Daoy (cell line): ENCODE measurements at places on chromosomes 5 and 9. TPM values are rescaled to one million over a fixed set of nuclear protein-coding genes. Genes with fewer than 3 reads are reported as not detected.
A peak's percentile ranks its signal among the peaks of the same experiment; 100 is the strongest.

GRCh38 chr5:171614971-171615653 lies 170.5 kb upstream of the SMIM23 start:
- peak; percentile 57 for DNase-seq

DNA sequence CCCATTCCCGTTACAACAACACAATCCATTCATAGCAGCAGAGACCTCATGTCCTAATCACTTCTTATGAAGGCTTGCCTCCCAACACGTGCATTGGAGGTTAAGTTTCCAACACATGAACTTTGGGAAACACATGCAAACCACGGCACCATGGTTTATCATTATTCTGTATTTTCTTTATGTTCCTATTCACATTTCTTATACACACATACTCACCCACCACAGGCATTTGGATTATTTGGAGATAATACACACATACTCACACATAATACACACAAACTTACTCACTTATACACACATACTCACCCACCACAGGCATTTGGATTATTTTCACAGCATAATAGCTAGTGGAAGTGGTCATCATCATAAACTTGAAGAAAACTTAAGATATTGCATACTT lies 75.6 kb downstream of the C7 start:
- peak; percentile 6 for DNase-seq

GRCh38 chr9:89422151-89422975 lies 75.5 kb downstream of the SEMA4D start:
- peak; percentile 75 for DNase-seq

Gene GMCL2
- not detected in 2 replicates for total RNA-seq

DNA sequence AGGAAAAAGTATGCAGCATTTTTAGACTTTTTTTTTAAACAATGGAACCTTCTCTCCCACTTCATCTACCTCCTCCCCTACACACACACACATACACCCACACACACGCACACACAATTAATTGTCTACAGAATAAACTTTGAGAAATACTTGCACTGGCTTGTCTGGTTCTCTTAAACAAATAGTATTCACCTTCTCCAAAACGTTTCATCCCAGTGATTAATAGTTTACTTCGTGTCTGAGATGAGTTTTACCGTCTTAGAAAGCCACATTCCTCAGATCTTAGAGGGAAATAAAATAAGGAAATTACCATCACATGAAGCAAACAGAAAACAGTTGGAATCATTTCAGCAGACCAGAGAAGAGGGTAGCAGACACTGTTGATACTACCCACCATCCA lies 570.6 kb upstream of the CLINT1 start:
- DNase-seq = no peak

DNA sequence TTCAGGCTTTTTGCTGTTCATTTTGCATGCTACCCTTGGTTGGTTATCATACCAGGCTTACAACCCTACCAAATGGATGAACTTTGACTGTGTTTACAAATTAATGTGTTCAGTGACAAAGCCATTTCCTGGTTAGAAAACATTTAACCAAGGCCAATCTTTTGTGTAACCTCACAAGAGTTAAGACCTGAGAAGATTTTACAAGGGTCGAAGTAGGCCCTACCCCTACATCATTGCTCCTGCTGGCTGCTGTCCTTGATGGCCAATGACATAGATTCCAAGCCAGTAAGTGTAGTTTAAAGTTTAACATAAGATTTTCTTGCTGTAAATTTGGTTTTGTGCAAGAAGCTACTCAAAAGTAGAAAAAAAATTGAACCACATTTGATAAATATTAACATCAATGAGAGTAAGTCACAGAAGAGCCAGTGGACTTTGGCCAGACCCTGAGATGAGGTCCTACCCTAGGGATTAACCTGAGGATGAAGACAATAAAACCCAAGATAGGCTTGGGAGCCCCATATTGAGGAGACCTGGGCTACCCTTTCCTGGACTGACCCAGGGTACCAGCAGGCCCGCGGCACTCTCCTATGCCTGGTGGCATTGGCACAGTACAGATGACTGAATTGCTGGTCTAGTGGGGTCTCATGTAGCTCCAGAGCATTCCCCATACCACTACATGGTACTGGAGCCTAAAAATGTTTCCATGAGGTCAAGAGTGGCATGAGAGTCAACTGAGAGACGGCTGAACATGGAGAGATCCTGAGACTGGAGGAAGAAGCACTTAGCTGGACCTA lies 8.3 kb downstream of the C1QTNF3 start:
- no peak for DNase-seq

DNA sequence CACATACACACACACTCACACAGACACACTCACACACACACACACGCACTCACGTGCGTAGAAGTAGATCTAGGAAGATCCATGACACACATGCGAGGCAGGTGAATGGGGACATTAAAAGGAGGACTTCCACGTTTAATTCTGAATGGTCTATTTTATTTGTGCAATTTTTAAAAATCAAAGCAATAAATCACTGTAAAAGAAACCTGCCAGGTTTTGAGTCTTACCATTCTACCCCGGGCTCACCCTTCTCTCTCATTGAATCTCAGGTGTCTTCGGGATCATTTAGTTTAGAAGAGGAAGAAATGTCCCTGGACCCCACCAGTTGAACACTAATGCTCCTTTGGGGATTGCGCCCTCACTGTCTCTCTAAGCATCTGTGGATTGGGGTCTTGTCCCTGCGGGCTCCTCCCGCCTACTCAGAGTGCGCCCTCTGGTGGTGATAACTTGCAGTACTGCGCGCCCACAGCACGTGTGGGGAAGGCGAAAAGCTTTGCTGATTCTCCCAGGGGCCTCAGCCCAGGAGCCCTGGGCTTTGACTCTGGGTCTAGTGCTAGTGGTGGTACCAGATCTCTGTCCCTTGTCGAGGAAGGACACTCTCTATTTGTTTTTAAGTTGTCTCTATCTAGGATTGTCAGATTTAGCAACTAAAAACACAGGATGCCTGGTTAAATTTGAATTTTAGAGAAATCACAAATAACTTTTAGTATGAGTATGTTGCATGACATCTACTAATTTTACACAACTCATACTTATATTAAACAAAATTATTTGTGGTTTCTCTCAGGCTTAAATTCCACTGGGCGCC lies 34.8 kb downstream of the BOD1 start:
- peak; percentile 75 for DNase-seq

- DNase-seq = no peak
Observed at GRCh38 chr9:13069498-13069897, 210.0 kb downstream of the MPDZ start.

DNA sequence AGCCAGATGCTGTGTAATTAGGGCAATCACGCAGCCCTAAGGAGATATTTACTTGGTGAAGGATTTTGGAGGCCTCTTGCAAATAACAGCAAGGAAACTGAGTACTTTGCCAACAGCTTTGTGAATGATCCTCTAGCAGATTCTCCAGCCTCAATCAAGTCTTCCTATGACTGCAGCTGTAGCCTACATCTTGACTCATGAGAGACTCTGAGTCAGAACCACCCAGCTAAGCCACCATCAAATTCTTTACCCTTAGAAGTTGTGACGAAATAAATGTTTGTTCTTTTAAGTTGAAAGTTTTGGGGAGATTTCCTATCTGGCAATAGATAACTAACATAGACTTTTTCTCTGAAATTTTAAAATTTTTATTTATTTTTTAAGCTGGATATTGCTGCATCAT lies 237.6 kb upstream of the CCNH start:
- DNase-seq = no peak

Gene ZNF879
- total RNA-seq = 0.92 and 2.0 TPM in 2 replicates

DNA sequence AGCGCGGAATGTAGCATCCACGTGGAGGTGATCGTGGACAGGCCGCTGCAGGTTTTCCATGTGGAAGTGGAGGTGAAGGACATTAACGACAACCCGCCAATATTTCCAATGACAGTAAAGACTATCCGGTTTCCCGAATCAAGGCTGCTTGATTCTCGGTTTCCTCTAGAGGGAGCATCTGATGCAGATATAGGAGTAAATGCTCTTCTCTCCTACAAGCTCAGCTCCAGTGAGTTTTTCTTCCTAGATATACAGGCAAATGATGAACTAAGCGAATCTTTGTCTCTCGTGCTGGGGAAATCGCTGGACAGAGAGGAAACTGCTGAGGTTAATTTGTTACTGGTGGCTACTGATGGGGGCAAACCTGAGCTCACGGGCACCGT lies 598 bp downstream of the PCDHA2 start:
- peak; percentile 35 for DNase-seq

DNA sequence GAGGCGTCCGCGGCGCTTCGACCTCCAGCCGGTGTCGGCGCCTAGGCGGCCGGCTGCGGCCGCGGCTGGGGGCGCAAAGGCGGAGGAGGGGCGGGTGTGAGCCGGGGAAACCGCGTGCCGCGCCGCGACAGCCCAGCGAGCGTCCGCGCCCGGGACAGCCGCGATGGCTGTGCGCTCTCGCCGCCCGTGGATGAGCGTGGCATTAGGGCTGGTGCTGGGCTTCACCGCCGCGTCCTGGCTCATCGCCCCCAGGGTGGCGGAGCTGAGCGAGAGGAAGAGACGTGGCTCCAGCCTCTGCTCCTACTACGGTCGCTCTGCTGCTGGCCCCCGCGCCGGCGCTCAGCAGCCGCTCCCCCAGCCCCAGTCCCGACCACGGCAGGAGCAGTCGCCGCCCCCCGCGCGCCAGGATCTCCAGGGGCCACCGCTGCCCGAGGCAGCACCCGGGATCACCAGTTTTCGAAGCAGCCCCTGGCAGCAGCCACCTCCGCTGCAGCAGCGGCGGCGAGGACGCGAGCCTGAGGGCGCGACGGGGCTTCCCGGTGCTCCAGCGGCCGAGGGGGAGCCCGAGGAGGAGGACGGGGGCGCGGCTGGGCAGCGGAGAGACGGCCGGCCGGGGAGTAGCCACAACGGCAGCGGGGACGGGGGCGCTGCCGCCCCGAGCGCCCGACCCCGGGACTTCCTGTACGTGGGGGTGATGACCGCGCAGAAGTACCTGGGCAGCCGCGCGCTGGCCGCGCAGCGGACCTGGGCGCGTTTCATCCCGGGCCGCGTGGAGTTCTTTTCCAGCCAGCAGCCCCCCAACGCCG lies 605 bp downstream of the CHSY3 start:
- peak; percentile 35 for DNase-seq

- no peak for DNase-seq
Observed at GRCh38 chr9:130670644-130671043, 6.2 kb downstream of the PRDM12 start.

GRCh38 chr5:132430746-132431145 lies 59.8 kb downstream of the IRF1 start:
- DNase-seq = no peak

- DNase-seq = no peak
Observed at GRCh38 chr5:131384173-131384572, 120.3 kb downstream of the CDC42SE2 start.

Gene CACNA1B
- 0.23 TPM in 1 of 2 replicates, not detected in the other for total RNA-seq

- DNase-seq = no peak
Observed at GRCh38 chr9:116942593-116943061, 255.5 kb downstream of the TRIM32 start.

DNA sequence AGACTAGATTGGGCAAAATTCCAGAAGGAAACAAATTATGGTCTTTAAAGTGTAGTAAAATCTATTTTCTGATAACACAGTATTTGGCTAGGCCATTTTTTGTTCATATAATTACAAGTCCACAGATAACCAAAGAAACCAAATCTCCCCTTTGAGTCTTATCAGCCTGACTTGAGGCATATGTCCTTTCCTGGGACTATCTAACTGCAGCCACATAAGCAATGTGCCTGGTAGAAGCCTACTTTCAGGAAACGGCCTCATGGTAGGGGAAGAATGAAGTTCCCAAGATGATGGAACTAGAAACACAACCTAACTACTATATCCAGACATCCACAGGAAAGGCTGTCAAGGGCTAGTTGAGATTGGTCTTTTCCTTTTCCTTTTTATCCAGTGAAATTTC lies 130.0 kb downstream of the PIK3R1 start:
- no peak for DNase-seq

GRCh38 chr9:121107029-121107428 lies 32.3 kb downstream of the CNTRL start:
- no peak for DNase-seq
